ENCODE measurements at places on chromosomes 1 and 21.

DNA sequence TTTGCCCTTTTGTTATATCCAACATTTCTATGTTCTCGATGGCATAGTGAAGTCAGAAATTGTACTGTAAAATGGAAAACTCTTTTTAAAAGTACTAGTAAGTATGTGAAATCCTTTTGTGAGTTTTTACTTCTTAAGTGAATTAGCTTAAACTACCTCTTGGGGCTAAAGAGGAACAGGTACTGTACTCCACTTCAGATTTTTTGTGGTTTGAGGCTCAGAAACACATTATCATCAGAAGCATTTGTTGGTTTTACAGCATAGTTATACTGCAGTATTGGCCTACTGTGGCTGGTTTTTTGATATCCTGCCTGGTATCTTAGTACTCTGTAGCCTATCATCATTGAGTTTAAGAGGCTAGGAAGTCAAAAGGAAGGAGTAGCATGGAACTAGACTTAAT is 117.2 kb downstream of the NRDC start:
- DNase-seq: no peak

GRCh38 chr1:75053207-75053606 is 81.0 kb upstream of the LHX8 start:
- no peak for DNase-seq

DNA sequence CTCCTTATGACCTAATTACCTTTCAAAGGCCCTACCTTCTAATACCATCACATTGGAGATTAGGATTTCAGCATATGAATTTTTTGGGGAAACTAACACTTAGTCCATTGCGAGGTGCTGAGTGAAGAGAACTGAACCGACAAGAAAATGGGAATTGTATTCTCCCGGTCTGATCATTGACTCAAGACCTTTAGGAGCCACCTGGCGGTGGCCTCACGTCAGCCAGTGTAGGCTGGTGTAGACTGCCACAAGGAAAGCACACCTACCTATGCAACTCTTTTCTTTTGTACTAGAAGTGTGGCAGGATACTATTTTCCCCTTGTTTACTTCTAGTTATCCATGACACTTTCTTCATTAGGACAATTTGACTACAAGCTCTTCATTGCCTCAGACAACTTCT is 333.5 kb upstream of the B3GALT2 start:
- DNase-seq: no peak

DNA sequence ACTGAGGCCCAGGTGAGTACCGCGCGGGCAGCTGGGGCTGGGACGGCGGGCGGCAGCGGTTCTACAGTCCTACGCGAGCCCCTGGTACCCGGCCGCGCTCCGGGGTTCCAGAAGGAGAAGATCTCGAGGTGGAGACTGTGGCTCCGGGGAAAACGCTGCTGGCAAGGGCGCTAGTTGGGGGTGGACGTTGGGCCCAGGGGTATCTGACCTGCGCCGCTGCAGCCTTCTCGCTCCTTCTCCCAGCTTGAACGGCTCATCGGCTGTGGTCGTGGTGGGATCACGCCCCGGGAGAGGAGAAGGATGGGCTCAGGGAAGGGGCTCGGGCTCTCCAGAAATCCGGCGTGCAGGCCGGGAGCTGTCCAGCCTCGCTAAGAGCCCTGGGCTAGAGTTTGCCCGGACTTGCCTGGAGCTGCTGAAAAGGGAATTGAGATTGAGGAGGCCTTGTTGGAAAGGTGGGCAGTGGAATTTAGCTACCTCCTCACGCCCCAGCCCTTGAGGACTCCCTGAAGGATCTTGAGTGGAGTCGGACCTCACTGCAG is 1.1 kb upstream of the POU3F1 start:
- no peak for DNase-seq

DNA sequence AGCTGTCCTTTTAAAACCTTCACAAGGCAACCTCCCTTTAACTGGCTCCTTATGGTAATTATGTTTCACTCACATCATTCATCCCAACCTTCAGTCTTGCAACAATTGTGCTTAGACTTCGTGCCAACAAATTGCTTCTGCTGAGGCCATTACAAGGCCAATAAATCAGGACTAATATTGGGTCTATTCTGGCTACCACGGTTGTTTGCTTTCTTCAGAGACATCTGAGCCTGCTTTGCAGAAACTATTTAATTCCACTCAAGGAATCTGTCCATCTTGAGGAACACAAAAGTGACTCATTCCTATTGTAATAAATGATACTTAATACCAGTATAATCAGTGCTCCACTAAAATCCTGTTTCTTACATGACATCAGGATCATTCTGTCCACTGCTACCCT is 2.6 kb upstream of the GSTM4 start:
- no peak for DNase-seq
